ENCODE measurements at places on chromosomes 6 and 20.

DNA sequence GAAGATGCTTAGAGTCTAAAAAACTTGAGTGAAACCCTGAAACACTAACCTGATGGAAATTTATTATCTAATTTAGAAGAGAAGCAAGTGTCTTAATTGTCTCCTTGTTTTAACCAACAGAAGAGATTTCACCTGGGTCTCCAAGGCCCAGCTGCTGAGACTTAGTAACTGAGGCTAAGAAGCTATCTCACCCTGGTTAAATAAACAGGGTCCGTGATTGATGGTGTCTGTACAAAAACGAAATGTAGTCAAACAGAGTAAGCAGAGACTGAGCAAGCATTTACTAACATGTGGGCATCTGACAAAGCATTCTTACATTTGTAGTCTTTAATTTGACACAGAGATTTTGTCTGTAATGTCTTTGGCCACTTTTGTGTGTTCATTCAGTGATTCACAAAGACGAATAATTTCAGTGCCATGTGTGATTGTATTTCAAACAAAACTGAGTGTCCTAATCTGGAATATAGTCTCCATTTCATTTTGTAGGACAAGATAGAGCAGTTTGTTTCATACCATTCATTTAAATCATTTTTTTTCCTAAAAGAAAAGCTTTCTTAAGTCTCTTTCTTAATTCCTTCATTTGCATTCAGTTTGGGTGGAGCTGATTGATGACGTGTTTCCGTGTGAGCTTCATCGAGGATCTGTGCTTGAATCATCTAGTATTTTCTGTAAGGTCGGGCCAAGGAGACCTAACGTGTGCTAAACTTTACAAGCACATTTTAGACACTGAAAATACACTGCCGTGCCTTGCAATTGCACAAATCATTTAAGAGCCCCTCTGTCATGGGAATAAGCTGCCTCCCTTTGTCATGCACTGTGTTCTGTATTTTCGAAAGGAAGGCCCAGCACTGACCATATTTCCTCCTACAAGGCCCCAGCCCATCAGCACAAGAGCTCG is 170.6 kb upstream of the QKI start:
- DNase-seq, result no peak

DNA sequence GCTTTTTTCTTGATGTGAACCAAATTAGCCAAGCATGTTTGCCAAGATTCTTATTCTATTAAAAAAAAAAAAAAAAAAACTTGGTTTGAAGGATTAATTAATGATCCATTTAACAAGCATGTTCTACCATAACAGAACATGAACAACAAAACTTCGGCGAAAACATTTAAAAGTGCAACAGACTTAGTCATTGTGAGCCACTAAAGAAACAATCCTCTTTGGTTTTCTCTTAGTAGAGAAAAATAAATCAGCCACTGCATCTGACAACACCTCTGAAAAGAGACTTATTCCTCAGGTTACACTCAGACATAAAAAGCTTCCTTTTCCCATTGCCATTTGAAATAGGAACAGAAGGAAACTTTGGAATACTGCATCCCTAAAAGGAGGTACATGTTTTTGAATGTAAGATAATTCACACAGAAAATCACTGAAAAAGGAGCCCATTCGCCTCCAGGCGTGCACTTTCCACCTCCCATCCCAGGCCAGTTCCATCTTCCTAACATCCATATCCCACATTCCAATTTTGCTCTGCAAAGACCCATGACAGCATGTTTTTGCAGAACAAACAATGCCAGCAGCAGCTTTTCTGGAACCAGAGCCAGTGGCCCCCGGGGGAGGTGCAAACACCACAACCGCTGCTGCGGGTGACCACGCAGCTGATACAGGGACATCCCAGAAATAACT is 79.5 kb downstream of the ZMYND8 start:
- no peak for DNase-seq

GRCh38 chr20:16353417-16353781 is 219.8 kb downstream of the KIF16B start:
- DNase-seq, result no peak

- no peak for DNase-seq
Observed at GRCh38 chr6:163820171-163820570, 405.7 kb downstream of the QKI start.

- no peak for DNase-seq
Observed at GRCh38 chr20:51237791-51238190, 214.9 kb upstream of the KCNG1 start.

DNA sequence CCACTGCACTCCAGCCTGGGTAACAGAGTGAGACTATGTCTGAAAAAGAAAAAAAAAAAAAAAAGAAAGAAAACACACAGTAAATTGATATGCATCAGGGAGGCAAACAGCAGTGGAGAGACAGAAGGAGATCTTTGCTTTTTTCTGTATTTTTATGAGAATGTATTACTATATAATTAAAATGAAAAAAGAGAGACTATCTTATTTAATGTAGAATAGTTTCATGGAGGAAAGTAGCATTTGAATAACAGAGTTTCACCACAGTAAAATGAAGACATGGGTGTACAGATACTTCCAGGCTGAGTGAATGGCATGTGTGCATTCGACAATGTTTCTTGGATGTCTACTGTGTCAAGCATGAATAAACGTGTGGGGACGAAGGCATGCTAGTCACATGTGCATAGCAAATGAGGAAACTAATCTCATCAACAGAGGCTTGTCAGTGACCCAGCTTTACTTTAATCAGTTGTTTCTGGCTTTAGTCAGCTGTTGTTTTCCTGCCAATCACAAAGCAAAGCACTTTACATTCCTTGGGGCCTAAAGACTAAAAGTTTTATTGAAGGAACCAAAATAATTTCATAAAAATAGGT is 55.5 kb upstream of the ARMH2 start:
- no peak for DNase-seq

DNA sequence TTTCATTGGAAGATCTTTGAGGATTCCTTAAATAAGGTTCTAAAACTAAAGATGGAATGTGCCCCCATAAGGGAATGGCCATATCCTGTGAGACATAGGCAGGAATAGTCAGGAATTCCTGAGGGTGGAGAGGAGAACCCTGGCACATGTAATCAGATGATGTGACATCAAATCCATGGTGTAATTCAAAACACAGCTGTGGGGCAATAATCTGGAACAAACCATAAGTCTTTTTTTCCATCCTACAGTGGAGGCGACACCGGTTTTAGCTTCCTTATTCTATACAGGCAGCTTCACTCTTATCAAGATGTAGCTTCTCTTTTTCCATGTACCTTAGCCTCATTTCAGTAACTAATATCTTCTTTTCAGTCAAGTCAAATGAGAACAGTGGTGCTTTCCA is 133.6 kb upstream of the CITED2 start:
- no peak for DNase-seq

DNA sequence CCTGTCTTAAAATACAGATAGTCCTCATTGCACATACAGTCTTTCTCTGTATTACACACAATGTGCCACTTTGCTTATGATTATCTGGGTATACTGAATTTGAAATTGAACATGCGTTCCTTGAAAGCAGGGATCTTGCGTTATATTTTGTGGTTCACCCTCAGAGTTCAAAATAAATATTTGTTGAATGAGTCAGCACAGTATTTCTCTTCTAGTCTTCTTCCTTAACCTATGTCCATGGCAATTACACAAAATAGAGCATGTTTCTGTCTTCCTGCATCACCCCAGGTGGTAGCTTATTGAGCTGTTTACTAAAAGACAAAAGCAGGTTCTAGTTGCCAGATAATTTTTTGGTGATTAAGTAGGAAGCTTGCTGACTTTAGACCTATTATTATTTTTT is 272.9 kb upstream of the FERMT1 start:
- no peak for DNase-seq

DNA sequence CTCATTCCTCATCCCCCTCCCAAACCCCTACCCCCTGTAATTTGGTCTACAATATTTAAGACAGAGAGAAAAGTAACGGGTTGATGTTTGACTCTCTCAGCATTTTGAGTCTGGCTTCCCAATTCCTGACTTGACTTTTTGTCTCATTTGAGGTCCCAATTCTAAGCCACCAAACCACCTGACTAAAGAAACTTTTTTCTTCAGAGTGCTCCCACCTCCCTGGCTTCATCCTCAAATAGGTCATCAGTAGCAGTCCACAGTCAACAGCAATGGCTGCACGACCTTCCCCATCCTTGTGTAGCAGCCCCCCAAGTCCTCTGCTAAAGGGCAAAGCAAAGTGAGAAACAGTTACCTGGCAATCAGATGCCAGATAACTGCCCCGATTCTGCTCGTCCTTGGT is 1.8 kb downstream of the PLEKHG1 start:
- no peak for DNase-seq

DNA sequence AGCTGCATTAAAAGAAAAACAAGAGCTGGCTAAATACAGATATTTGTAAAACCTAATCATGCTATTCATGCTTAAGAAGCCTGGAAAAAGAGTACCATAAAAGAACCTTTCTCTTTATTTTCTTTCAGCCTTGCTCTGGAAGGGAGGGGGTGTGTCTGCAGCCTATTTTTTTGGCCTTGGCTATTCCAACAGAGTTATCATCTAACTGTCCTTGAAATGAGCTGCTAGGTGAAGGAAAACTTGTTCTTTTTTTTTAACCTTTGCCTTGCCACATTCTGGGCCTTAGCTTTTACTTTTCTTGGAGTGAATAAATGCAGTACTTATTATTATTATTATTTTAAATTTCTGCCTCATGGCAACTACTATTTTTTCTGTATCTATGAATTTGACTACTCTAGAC is 224.9 kb upstream of the SYNCRIP start:
- no peak for DNase-seq

- no peak for DNase-seq
Observed at GRCh38 chr20:8994045-8994444, 74.8 kb upstream of the PLCB4 start.

- no peak for DNase-seq
Observed at GRCh38 chr6:49541210-49541724, 9.2 kb upstream of the C6orf141 start.

- no peak for DNase-seq
Observed at GRCh38 chr6:133512410-133513016, 271.4 kb downstream of the EYA4 start.

- no peak for DNase-seq
Observed at GRCh38 chr6:108275976-108276375, 15.1 kb upstream of the SNX3 start.

- DNase-seq, result no peak
Observed at GRCh38 chr20:64001607-64002011, 20.7 kb downstream of the PRPF6 start.

- no peak for DNase-seq
Observed at GRCh38 chr20:22770241-22770800, 185.9 kb upstream of the FOXA2 start.

- no peak for DNase-seq
Observed at GRCh38 chr6:158314737-158315136, 2.5 kb downstream of the TULP4 start.

GRCh38 chr6:42503894-42504293 is 52.2 kb upstream of the TRERF1 start:
- DNase-seq, result no peak

GRCh38 chr6:81906709-81907204 is 154.3 kb upstream of the TENT5A start:
- no peak for DNase-seq

- DNase-seq, result no peak
Observed at GRCh38 chr6:168218785-168219566, 100.6 kb downstream of the DACT2 start.

GRCh38 chr20:1376408-1377270 is 16.2 kb downstream of the FKBP1A start:
- DNase-seq, result no peak

DNA sequence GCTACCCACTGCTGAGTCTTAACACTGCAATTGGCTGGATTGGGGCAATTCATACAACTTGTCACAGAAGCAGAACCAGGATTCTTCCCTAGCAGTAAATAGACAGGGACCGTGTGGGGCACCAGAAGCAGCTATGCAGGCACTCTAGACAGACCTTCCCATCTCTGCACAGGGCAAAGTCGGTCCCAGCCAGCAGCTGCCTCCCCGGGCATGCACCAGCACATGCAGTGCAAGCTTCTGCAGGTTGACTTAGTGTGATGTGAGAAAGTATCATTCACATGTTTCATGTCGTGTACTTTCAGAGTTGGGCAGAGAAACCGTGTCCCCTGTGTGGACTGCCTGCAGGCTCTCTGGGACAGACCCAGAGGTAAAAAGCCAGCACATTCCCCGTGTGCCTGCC is 98.0 kb upstream of the FOXA2 start:
- DNase-seq, result no peak

GRCh38 chr6:139369568-139370282 is 4.7 kb downstream of the CITED2 start:
- no peak for DNase-seq

- DNase-seq, result no peak
Observed at GRCh38 chr6:48109944-48110343, 1.1 kb downstream of the PTCHD4 start.

DNA sequence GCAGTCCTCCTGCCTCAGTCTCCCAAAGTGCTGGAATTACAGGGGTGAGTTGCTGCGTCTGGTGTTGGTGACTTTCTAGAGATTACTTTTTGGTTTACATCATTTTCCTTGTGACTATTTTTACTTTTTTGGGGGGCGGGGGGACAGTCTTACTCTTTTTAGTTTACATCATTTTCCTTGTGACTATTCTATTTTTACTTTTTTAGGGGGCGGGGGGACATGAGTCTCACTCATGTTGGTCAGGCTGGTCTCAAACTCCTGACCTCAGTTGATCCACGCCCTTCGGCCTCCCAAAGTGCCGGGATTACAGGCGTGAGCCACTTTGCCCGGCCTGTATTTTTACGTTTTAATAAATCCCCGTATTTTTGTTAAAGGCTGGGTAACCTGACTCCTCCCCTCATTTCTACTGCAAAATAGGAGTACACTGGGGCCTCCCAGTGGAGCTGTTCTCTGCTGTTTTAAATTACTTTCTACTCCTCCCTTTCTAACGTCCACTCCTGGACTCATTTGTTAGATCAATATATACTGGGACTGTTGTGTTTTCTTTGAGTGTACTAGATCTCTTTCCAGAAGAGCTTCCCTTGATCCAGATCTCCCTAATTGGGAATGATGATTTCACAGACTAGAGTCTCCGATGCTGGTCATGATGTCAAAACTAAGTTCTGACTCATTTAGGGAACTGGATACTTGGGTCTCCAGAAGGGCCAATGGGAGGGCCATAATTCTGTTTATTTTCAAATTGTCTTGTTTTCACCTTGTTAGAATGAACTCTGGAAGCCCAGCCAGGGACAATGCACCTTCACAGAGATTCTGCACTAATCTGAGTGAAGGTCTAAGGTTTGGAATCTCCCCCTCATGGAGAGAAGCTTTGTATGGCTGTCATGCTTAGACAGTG is 9.2 kb downstream of the HSPA1B start:
- no peak for DNase-seq

DNA sequence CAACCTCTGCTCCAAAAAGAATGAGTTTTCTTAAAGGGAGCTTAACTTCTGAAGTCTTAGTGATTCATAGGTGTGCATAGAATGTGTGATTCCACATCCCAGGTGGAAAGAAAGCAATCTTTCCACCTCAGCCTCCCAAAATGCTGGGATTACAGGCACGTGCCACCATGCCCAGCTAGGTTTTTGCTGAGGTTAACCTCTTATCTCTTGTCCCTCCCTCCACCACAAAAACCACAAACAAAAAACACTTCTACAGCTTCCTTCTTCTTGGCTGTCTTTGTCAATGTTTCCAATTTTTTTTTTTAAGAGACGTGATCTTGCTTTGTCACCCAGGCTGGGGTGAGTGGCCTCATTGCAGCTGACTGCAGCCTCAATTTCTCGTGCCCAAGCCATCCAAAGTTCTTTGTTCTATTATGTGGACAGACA is 8.1 kb upstream of the CSE1L start:
- no peak for DNase-seq

- no peak for DNase-seq
Observed at GRCh38 chr6:37620519-37620918, 77.2 kb downstream of the MDGA1 start.
